ENCODE measurements at places on chromosomes 4 and X. TPM values are rescaled to one million over a fixed set of nuclear protein-coding genes. Genes with fewer than 3 reads are reported as not detected.

MAGEA4 gene
- total RNA-seq = not detected

DNA sequence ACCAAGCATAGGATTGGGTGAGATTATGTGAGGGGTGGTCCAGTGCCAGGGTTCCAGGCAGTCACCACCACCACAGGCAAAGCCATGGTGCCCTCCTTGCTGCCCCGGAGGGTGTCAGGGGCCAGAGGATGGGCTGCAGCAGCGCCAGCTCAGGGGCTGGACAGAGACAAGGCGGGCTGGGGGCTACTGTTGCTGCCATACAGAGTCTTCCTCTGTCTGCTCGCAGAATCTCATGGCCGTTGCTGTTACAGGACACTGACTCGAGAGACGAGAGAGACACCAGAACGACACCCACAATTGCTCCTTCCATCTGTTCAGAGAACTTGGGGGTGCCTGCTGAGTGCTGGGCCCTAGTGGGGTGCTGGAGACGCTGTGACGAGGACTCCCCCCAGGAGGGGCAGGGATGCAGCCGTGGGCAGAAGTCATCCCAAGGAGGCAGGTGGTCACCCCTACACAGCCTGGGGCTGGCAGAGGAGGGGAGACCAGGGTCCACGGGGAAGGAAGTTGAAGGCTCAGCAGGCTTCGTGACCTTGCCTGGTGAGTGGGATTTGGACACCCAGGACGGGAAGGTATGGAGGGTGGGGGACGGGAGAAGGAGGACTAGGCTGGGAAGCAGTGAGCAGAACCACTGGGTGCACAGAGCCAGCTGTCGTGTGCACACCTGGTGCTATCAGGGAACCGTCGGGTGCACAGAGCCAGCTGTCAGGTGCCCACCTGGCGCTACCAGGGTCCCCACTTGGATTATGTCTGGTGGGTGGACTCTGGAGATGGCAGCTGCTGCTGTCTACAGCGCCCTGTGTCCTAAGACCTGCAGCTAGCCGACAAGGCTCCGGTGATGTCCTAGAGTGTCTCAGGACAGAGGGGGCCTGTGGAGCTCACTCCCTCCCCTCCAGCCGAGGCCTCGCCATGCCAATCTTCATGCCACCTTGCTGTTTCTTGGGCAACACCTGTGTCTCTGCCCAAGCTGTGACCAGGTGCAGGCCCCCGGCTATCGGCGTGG, 43.9 kb upstream of the HMX1 start:
- no peak for DNase-seq

GRCh38 chrX:112696481-112696880, 16.7 kb upstream of the LHFPL1 start:
- DNase-seq = no peak

GRCh38 chrX:70042399-70043371, 7.1 kb downstream of the AWAT2 start:
- no peak for DNase-seq

DNA sequence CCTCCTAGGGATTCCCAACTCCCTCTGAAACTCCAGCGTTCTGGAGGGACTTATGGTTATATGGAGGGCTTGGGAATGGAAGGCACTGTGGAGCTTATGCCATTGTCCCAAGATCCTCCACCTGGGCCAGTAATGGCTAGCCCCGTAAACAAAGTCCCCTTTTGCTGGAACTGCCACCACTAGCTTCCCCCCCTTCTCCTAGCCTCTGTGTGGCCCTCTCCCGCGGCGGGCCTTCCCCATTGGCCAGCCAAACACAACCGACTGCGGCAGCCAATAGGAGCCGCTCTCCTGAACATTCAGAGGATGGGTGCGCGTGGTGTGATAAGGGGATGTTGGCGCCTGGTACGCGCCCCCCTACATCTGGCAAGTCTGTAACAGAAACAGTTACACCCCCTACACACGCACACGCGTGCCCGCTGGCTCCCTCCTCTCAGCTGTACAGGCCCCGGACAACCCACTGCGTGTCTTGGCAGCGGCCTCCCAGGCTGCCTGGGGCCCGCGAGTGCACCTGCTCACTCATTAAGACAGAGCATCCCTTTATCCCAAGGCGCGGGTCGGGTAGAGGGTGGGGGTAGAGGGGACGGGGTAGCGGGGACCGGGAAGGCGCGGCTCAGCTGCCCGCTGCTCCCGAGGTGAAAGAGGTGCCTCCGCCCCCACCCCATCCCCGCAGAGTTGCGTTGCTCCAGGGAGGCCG, 863 bp upstream of the RAB33A start:
- peak; percentile 26 for DNase-seq

Data from T-helper 17 cell (primary cell).